Kidney glomerular epithelial cell (primary cell): ENCODE measurements at places on chromosomes 3 and 15.

DNA sequence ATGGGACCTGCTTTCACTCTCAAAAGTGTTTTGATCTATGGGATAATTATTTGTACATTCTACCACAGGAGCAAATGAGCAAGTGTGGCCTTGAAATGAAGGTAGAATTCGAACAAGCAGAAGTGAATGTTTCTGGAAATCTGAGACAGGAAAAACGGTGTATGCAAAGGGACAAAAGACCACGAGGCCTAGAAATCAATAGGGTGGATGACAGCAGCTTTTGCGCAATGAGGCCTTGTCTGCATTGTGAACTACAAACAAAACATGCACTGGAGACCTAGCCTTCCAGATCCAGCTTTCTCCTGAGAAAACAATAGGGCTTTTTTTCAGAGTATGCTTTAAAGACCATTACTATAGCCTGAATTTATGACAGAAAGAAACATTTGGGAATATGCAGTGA lies 1137.0 kb downstream of the ROBO2 start:
- DNase-seq: no peak

DNA sequence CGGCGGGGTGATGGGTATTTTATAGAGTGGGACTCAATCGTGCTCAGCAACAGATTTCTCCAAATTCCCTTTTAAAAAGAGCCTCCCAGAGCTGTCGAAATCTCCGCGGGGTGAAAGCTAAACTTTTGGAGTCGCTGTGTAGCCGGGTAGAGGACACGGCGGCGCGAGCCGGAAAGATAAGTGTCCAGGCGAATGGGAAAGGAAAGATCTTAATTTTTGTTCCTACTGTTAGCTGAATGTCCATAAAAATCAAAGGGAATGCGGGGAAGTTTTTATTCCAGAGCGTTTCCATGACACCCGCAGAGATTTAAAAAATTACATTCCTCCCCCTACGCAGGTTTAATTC lies 9.1 kb downstream of the EOMES start:
- no peak for DNase-seq

DNA sequence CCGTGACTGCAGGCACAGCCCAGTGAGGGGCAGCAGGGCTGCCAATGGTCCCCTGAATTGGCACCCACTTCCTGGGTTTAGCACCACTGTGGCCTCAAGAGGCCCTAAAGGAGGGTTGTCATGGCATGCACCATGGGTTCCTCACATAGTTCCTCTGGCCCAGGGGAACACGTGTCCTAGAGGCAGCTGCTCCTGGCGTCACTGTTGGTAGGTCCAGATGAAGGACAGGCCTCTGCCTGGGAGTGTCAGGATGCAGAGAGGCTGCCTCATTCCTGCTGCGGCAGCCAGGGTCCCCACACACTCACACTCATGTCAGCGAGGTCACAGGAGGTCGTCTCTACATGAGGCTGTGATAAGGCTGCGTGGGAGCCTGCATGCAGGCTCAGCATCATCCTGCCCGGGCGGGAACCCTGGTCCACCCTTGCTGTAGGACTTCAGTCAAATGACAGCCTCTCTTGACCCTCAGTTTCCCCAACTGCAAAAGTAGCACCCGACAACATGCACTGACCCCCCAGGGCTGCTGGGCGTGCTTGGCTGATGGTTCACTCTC lies 26.1 kb upstream of the SFMBT1 start:
- DNase-seq: no peak

GRCh38 chr3:55060896-55061719 lies 133.2 kb upstream of the LRTM1 start:
- DNase-seq: no peak

DNA sequence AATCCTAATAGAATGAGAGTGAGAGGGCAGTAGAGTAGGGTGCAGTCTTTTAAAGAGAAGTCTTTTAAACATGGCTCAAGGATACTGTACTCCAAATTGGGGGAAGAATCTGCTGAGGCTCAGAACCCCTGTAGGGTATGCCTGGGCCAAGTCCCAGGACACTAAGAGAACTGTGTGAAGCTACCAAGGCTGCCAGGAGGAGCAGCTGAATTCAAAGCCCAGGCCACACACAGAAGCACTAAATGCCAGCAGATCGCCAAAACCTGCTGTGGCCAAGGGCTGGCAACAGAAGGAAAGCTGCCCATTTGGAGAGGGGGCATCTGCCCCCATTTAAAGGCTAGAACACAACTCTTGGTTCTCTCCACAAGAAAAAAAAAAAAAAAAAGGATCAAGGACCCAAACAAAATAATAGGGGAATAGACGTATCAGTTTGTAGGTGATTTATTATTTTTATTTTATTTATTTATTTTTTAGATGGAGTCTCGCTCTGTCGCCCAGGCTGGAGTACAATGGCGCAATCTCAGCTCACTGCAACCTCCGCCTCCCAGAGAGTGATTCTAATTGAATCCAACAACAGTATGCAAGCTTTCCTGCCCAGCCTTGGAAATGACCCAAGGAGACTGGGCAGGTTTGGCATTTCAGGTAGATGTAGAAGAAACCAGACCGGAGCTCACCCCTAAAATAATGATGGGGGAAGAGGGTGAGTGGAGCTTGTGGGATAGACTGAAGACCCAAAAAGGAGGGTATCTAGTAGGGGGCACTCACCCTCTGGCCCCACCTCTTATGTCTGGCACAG lies 279.0 kb upstream of the WNT5A start:
- DNase-seq: no peak

GRCh38 chr3:145286937-145287336 lies 874.0 kb downstream of the PLOD2 start:
- no peak for DNase-seq

- DNase-seq: no peak
Measured at GRCh38 chr3:73399106-73399505, 225.6 kb downstream of the PDZRN3 start.

DNA sequence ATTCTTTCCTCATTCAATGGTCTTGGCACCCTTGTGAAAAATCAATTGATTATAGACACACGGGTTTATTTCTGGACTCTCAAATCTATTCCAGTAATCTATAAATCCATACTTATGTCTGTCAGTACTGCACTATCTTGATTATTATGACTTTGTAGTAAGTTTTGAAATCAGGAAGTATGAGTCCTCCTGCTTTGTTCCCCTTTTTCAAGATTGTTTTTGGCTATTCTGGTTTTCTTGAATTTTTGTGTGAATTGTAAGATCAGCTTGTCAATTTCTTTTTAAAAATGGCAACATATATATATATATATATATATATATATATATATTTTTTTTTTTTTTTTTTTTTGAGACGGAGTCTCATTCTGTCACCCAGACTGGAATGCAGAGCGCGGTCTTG lies 32.3 kb upstream of the CFAP20DC start:
- DNase-seq: no peak

- peak; percentile 70 for DNase-seq
Measured at GRCh38 chr3:156449710-156450574, 105.0 kb downstream of the SSR3 start.

- no peak for DNase-seq
Measured at GRCh38 chr3:74501007-74501406, 113.5 kb downstream of the CNTN3 start.

DNA sequence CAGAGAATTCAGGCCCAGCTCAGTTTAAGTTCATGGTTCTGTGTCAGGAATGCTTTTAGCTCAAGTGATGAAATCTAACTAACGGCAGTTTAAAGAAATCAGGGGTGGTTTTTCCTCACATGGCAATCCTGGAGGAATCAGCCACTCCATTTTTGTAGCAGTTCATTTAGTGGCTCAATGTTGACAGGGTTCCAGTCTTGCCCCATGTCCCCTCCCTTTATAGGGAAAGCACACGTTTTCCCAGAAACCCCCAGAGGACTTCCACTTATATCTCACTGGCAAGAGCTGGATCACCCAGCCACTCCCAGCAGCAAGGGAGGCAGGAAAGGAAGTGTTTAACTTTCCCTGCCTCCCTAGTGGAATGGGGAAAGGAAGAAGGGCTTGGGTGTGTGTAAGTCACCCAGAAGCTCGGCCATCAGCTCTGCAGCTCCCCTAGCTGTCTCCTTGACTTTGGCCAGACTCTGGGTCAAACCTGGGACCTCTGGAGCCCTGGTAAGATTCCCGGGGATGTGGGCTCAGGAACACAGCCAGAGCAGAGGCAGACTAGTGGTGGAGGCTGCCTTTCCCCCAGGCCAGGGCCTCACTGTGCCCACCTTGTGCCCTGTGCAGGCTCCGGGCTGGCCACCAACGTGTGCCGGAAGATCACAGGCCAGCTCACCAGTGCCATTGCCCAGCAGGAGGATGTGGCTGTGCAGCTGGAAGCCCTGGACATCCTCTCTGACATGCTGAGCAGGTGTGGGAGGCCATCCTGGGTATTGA lies 11.3 kb downstream of the CAND2 start:
- DNase-seq: no peak
